ENCODE measurements at places on chromosomes 3 and 15.

DNA sequence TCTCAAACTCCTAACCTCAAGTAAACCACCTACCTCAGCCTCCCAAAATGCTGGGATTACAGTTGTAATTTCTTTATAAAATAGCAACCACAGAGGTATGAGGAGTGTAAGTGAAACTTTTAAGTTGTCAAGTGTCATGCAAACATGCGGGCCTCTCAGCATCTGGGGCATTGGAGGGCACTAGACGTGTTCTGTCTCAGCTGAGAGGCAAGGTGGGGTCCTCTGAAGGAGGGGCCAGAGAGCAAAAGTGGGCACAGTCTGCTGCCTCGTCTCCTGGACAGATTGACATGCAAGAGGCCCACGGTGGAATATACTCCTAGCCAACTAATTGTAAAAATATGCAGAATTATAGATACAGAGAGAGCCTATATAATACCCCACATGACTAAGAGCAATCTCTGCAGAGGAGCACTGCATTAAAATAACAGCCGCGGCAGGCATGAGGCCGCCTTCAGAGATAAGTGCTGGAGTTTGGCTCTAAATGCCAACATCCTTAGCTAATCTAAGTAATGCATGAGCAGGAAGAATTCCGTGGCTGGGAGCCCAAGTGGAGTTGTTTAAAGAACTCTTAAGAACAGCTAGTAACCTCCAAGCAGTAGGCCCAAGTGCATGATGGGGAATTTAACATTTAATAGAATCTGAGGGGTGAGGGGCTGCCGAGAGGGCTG, 87.8 kb upstream of the RNU6-1 start:
- DNase-seq = no peak

DNA sequence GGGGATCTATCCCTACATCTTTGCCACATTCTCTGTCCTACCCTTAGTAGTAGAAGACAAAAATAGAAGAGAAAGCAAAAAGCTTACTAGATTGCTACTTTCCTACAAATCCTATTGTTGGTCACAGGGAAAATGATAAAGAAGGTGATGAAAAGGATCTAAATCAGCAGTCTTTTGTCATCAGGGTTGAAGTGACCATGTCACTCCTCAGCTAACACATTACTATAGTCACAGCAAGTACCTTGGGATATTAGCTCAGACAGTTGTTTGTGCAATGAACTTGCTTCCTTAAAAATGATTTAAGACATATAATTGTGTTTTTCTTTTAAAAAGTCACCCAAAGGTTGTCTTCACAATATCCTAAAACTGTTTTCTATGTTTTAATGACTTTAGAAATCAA, 6.3 kb downstream of the ST3GAL6 start:
- DNase-seq = no peak

DNA sequence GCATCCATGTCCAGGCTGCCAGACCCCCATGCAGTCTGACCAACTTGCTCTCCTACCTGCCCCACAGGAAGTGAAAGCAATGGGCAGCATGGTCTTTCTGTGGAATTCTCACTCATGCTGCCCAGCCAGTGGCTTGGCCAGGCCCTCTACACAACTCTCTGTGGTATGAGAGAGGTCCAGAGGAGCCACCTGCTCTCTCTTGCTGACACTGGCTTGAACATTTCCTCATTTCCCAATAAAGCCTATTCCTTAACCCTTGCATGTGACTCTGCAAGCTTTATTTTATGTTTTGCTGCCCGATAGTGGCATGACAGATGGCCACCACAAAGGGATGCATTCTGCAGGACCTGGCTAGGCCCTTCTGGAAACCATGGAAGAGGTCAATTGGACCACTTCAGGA, 53.8 kb downstream of the CCR1 start:
- DNase-seq = no peak

GRCh38 chr3:153137626-153138025, 24.4 kb upstream of the RAP2B start:
- DNase-seq = no peak

GRCh38 chr3:86991482-86991815, 500 bp upstream of the VGLL3 start:
- no peak for DNase-seq

- no peak for DNase-seq
Measured at GRCh38 chr15:80160570-80161156, 7.9 kb downstream of the FAH start.

DNA sequence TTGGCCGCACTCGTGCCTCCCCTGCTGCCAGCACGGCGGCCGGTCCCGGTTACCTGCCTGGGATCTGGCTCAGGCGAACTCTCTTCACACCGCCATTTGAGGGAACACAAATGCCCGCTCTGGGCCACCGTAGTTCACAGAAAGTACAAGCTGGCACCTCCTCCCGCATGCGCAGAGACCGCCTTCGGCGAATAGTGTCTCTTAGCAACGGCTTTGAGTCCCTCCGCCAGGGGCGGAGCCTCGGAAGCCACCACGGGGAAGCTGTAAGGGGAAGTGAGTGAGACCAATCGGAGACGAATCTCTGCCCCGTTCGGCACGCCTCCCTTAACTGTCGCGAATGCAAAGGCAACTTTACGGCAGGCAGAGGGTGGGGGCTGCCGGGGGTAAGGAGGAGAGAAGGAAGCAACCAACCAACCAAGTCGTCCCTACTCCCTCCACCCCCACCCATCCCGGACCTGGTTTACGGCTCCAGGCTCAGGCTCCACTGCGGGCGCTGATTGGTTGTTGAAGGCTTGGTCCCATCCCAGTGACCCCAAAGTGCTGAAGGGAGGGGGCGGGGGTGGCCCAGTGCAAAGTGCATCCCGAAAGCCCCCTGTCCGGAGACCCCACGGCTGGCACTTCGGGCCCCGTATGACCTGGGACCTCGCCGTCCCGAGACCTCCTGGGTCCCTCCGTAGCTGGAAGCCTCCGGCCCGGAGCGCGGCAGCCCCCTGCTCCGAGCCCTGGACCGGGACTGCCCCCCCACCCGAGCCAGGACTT, at the start of the genes ASB7 and LINS1:
ASB7 (plus strand) TSS at position 526 of the 759 bp plus-strand sequence. CDS start 9,628 bp downstream, outside the sequence.
LINS1 (minus strand) TSS at position 121 of the 759 bp plus-strand sequence. CDS start 21,342 bp downstream, outside the sequence.
- peak; percentile 100 for DNase-seq

DNA sequence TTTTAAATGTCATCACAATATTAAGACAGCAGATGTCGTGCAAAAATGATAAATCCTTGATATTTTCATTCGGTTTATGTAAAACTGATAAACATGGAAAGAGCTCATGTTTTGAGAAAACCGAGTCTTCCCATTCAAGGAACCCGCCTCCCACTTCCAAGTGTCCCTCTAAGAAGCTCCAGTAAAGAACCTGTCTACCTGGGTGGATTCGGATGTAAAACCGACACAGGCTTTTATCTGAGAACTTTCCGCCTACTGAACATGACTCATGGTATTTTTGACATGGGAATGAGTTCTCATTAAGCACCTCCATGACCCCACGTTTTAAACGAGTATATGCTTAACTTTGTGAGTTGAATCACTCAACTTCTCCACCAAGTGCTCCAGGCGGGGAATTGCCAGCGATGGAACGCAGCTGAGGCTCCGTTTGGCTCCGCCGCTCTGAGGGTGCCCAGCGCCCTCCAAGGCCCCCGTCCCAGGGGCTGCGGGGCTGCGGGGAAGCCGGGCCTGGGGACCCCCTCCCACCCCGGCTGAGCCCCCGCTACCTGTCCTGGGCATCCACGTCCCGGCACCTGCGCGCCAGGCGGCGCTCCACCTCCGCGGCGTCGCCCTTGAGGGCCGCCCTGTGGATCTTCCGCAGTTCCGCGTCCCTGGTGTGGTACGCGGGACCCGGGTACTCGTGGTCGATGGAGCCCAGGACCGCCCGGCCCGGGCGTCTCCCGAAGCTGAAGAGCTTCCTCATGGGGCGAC, 119.9 kb downstream of the LMLN start:
- DNase-seq = no peak
